Glutamatergic neuron (in vitro differentiated cells): ENCODE measurements at places on chromosomes 2 and 18. TPM values are rescaled to one million over a fixed set of nuclear protein-coding genes. Genes with fewer than 3 reads are reported as not detected.
A peak's percentile ranks its signal among the peaks of the same experiment; 100 is the strongest.

DNA sequence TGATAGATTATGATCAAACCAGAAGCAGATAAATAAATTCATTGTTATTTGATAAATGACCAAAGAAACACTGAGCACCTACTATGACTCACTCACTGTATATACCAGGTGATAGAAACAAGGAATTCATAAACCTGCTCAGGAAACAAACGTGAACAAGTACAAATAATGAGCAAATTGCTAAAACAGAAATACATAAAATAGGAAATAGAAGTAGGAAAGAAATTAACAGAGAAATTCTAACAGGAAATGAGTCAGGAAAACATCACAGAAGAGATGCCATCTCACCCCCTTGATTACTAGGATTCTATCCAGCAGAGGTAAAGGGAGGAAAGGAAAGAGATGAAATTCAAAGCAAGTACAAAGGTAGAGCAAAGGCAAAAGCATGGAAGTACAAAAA, 31.3 kb downstream of the EXOC6B start:
- no peaks in the 10 kb centered on the region for H3K27me3 ChIP-seq
- peaks cover 2% of the 10 kb centered on the region for H3K4me1 ChIP-seq
- H3K4me3 ChIP-seq, result no peak overlapping the region
- H3K36me3 ChIP-seq, result no peaks in the 10 kb centered on the region
- H3K27ac ChIP-seq, result no peak overlapping the region

DNA sequence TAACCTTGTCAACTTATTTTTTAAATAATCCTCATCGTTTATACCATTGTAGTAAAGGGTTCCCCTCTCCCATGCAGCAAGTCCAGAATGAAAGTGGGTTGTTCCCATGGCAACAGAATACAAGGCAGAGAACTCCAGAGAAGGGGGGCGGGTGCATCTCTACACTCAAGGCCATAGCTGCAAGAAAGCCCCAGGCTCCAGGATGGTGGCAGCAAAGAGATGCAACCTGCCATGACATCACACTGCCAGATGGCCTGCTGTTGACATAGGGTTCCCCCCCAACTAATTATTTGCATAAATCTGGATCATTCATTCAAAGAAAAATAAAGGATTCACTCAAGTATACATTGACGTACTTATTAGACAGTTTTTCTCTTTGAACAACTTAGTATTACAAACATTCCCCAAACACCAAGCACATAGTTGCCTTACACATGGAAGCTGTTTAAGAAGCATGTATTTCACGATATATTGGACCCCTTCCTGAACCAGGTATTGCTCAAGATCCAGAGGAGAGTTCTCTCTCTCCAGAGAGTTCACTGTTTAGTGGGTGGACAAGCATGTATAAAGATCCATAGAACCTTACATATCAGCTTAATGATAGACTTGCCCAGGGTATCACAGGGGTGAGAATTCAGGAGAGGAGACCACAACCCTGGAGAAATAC, 87.4 kb upstream of the KLF7 start:
- H3K4me3 ChIP-seq, result peak overlapping the region; percentile 50
- H3K36me3 ChIP-seq, result no peaks in the 10 kb centered on the region
- H3K4me1 ChIP-seq, result peaks cover 71% of the 10 kb centered on the region

GRCh38 chr2:213868526-213868925, 542.3 kb upstream of the VWC2L start:
- H3K27me3 ChIP-seq, result no peaks in the 10 kb centered on the region
- H3K36me3 ChIP-seq, result no peaks in the 10 kb centered on the region
- no peak overlapping the region for H3K4me3 ChIP-seq
- H3K4me1 ChIP-seq, result no peaks in the 10 kb centered on the region

Gene EFR3B
- 22.9 TPM for total RNA-seq

GRCh38 chr2:104025295-104025694, 828.6 kb upstream of the POU3F3 start:
- H3K4me3 ChIP-seq, result no peak overlapping the region
- H3K27ac ChIP-seq, result no peak overlapping the region
- peaks cover 2% of the 10 kb centered on the region for H3K27me3 ChIP-seq
- H3K36me3 ChIP-seq, result no peaks in the 10 kb centered on the region
- no peak for DNase-seq
- peaks cover 27% of the 10 kb centered on the region for H3K4me1 ChIP-seq

GRCh38 chr2:62145478-62146100, 50.3 kb upstream of the B3GNT2 start:
- H3K4me1 ChIP-seq, result peaks cover 3% of the 10 kb centered on the region
- H3K36me3 ChIP-seq, result no peaks in the 10 kb centered on the region
- no peak overlapping the region for H3K4me3 ChIP-seq
- H3K27ac ChIP-seq, result no peak overlapping the region
- peaks cover 2% of the 10 kb centered on the region for H3K27me3 ChIP-seq

Gene ANKRD30BL
- total RNA-seq, result 0.29 TPM

DNA sequence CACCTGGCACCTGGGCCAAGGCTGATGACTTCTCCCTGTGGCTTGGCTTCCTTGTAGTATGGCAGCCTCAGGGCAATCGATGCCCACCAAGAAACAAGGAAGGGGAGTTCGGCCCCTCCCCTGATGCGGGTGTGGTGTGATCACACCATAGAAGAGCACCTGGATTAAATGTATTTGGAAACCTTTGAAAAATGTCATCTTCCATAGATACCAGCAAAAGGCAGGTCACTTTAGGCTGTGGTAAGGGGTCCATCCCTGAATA, 198.2 kb downstream of the CYP26B1 start:
- H3K4me1 ChIP-seq, result peaks cover 18% of the 10 kb centered on the region
- peaks cover 12% of the 10 kb centered on the region for H3K27me3 ChIP-seq
- DNase-seq, result no peak
- H3K4me3 ChIP-seq, result no peak overlapping the region

Gene TSHZ1
- total RNA-seq, result 5.3 TPM

DNA sequence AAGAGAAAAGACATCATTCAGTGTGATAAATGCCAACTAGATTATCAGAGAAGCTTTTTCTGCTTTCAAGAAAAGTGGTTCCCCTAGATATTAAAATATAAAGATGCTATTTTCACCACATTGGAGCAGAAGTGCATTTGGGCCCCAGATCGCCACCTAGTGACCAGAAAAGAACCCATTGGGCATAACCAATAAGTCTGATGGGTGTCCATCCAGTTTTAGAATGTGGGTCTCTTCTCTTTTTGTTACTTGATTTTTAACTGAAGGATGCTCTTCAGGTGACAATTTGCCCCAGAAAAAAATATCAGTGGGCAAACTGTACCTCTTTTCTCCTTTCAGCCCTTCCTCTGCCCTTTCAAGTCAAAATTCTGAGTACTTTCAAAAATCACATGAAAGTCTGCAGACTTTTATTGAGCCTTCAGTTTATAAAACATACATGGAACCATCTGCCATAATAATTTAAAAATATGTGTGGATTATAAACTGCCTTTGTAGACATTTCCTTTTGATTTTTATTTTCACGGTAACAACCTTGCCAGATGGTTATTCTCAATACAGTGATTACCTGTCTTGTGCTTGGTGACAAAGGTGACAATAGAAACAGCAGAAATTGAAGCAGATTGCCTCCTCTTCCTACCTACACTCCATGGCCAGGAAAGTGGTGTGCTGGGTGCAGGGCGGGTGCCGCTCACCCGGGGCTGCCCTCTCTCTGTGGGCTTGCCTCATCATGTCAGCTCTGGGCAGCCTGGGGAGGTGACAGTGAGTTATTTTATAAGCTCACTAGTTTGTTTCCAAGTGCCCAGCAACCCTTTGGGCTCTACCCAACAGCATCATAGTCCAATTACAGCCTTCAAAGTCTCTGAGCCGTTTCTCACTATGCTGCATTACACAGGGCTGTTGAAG, 124.5 kb downstream of the DCDC2C start:
- no peaks in the 10 kb centered on the region for H3K4me1 ChIP-seq
- H3K27ac ChIP-seq, result no peak overlapping the region
- peaks cover 6% of the 10 kb centered on the region for H3K36me3 ChIP-seq
- H3K27me3 ChIP-seq, result peaks cover 3% of the 10 kb centered on the region
- no peak overlapping the region for H3K4me3 ChIP-seq

Gene LYPD6B
- total RNA-seq, result 0.69 TPM

Gene FAHD2A
- total RNA-seq, result 50.3 TPM

Gene GKN2
- total RNA-seq, result not detected

GRCh38 chr2:60294901-60295635, 258.4 kb downstream of the BCL11A start:
- H3K4me3 ChIP-seq, result no peak overlapping the region
- DNase-seq, result peak; percentile 32
- no peaks in the 10 kb centered on the region for H3K27me3 ChIP-seq
- no peaks in the 10 kb centered on the region for H3K36me3 ChIP-seq
- peaks cover 2% of the 10 kb centered on the region for H3K4me1 ChIP-seq
- H3K27ac ChIP-seq, result no peak overlapping the region

Gene CERKL
- total RNA-seq, result 5.7 TPM

DNA sequence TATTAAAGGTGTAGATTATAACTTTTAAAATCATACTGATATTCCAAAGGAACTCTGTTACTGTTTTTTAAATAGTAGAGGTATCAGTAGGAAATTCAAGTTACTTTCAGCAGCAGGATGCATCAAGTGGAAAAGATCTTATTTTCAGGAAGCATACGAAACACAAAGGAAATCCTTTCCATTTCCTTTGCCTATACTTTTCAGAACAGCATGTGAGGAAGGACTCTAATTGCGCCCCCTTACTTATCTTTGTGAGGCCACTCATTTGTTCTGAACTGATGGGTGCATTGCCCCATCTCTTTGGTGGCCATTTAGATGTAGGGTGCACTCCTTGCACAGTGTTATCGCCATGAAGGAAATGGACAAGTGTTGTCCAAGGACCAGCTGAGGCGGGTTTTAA, 145.3 kb downstream of the BABAM2 start:
- H3K27ac ChIP-seq, result no peak overlapping the region
- peaks cover 1% of the 10 kb centered on the region for H3K27me3 ChIP-seq
- no peaks in the 10 kb centered on the region for H3K4me1 ChIP-seq

- no peak for DNase-seq
- no peaks in the 10 kb centered on the region for H3K36me3 ChIP-seq
- no peaks in the 10 kb centered on the region for H3K4me1 ChIP-seq
- H3K27ac ChIP-seq, result no peak overlapping the region
Observed at GRCh38 chr2:196160101-196160500, 11.3 kb downstream of the STK17B start.

DNA sequence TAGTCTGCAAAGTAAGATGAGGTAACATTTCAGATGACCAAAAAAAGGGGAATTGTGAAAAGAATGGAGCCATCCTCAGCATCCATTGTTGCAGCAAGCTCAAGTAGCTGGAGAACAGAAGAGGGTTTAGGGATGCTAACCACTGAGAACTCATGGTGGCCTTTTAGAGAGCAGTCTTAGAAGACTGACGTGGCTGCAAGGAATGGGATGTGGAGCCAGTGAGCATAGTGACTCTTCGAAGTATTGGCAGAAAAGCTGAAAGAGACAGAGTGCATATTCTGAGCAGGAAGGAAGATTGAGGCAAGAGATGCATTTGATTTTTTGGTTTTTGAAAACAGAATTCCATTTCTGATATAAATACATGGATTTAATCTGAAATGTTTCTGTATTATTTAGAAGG, 151.2 kb downstream of the UBE2E3 start:
- no peaks in the 10 kb centered on the region for H3K27me3 ChIP-seq
- H3K4me1 ChIP-seq, result no peaks in the 10 kb centered on the region
- H3K36me3 ChIP-seq, result no peaks in the 10 kb centered on the region

DNA sequence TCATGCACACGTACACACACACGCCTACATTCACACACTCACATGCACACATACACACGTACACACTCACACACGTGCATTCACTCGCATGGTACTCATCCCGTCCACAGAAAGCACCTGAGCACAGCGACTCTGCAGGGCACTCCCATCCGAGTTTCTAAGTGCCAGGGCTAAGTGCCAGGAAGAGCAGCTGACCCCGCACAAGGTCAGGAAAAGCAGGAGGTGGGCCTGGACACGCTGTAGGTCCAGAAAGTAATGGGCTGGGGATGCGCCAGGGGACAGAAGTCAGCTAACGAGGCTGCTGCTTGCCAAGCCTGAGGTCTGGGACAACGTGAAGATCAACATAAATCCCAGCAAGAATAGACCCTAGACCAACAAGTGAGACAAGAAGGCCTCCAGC, 15.8 kb downstream of the ADI1 start:
- no peak for DNase-seq
- no peaks in the 10 kb centered on the region for H3K27me3 ChIP-seq

DNA sequence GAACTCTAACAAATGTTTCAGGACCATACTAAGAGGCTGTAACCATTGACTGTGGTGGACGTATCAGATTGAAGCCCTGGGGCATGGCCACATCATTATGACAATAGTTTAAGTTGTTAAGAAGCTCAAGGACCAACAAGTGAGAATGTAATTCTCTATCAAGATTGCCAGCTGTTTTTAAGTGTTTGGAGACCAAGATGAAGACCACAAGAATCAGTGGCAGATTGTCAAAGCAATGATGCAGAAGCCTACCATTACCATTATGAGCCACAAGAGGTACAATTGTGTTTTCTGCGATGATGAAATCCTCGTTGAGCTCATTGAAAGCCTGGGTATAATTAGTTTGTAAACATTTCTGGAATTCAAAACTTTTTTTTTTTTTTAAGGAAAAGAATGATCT, 261.1 kb upstream of the ZEB2 start:
- no peaks in the 10 kb centered on the region for H3K36me3 ChIP-seq
- no peak for DNase-seq
- H3K27ac ChIP-seq, result no peak overlapping the region
- H3K4me1 ChIP-seq, result no peaks in the 10 kb centered on the region

DNA sequence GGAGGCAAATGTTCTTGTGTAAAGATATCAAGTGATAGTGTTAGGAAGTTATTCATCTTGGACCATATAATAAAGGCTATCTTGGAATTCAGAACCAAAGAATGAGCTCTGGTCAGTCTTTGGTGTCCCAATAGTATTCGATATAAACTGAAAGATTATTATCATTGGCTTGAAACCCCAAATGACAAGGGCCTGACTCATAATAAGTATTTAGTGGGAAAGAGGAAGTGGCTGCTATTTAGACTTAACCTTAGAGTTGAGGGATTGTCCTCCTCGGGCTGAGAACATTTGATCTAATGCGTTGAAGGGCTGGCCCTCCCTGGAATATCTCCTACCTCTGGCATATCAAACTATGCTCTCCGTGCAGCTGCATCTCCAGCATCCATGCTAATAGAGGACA, 67.5 kb downstream of the CDH20 start:
- H3K27me3 ChIP-seq, result no peaks in the 10 kb centered on the region
- H3K4me3 ChIP-seq, result no peak overlapping the region
- no peak for DNase-seq
- no peak overlapping the region for H3K27ac ChIP-seq
- no peaks in the 10 kb centered on the region for H3K36me3 ChIP-seq

- no peak overlapping the region for H3K27ac ChIP-seq
- peaks cover 18% of the 10 kb centered on the region for H3K27me3 ChIP-seq
- peaks cover 9% of the 10 kb centered on the region for H3K36me3 ChIP-seq
Observed at GRCh38 chr2:3099145-3099859, 278.3 kb downstream of the EIPR1 start.

- no peak overlapping the region for H3K4me3 ChIP-seq
- no peaks in the 10 kb centered on the region for H3K4me1 ChIP-seq
- H3K36me3 ChIP-seq, result no peaks in the 10 kb centered on the region
Observed at GRCh38 chr18:55763805-55764204, 175.8 kb upstream of the TCF4 start.

Gene SERPINB4
- not detected for total RNA-seq
